ENCODE measurements at places on chromosomes 16 and 17.

DNA sequence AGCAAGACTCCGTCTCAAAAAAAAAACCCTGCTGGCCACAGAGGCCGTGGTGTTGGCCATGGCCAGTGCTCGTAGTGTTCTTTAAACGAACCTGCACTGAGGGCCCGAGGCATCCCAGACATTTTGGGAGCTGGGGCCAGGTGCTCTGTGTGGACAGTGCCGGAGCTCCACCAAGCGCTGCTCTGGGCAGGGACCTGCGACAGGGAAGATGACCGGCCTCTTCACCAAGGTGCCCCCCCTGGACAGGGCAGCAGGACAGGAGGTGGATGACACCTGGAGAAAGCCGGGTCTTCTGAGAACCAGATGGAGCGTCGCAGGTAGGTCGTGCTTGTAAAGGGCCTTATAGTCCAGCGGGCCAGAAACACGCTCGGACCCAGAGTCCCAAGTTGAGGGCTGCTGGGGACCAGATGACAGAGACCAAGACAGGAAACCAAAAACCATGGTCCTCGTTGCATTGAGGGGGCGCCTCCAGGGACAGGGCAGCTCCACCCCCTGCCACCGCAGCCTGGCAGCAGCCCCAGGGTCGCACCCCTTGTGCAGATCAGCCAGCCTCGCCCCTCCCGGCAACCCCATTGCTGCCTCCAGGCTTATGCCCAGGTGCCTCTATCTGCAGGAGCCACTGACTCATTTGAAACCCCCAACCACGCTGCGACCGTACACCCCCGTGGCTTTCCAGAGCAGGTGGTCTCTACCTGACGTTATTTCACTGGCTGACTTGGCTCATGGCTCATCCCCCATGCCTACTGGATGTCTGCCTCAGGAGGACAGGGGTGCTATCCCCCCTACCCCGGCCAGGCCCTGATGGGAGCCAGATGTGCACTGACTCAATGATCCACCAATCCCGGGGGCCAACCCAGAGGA is 4.2 kb upstream of the NTN3 start:
- DNase-seq, result peak; percentile 48

DNA sequence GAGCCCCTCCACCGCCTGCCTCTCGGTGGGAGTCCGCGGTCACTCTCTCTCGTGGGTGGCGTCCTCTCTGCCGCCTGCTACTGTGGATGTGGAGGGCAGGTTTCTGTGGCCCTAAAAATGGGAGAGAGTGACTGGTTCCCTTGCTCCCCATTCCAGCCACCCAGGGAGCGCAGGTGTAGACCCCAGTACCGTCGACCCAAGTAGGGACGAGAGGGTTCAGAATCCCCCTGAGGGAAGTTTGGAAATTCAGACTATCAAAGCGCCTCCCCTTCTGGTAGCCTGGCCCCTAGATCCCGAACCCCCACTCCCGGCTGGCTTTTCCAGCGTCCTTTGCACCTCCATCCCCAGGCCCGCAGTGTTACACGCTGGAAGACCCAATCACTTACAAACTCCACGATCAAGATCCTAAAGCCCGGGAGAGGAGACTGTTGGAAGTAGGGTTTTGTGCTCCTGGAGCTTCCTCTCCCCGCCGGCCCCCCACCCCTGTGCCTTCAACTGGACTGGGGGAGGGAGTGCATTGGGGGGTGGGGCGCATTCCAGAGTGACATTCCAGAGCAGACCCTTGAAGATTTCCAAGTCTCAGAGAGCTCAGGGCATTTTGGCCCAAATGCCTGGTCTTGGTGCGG is 991 bp downstream of the GPRC5C start:
- no peak for DNase-seq

GRCh38 chr17:62641153-62641552 is 13.7 kb downstream of the MRC2 start:
- no peak for DNase-seq

- DNase-seq, result peak; percentile 78
Observed at GRCh38 chr17:50550661-50551432, 3.9 kb downstream of the SPATA20 start.

- no peak for DNase-seq
Observed at GRCh38 chr17:43825567-43825966, 7.4 kb downstream of the MPP3 start.

DNA sequence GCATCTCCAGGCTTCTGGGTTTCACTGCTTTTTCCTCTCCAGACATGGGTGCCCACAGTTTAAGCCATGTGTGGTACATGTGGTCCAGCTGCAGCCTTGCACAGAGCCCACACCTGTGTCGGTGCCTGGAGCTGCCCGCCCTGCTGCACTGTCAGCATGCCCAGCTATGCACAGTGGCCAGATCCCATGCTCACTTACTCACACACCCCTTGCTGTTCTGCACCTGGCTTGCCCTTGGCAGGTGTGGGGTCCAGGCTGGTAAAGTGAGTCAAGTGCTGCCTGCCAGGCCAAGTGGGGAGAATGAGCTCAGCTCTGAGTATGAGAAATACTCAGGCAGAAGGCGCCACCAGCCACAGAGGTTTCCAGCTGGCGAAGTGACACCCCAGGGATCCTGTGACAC is 739.9 kb downstream of the CDH11 start:
- no peak for DNase-seq

- DNase-seq, result no peak
Observed at GRCh38 chr16:54505549-54506213, 219.1 kb upstream of the IRX3 start.

All from hematopoietic multipotent progenitor cell treated with erythropoietin and hydrocortisone succinate and interleukin-3 and kit ligand, for 4 days (in vitro differentiated cells).